ENCODE measurements at places on chromosomes 12 and 14. TPM values are rescaled to one million over a fixed set of nuclear protein-coding genes. Genes with fewer than 3 reads are reported as not detected.

GRCh38 chr12:47885012-47885501 is 19.7 kb downstream of the VDR start:
- H3K27ac ChIP-seq: peak overlapping the region; percentile 72
- H3K36me3 ChIP-seq: no peaks in the 10 kb centered on the region
- peak; percentile 62 for DNase-seq
- peak overlapping the region; percentile 17 for H3K4me3 ChIP-seq

DNA sequence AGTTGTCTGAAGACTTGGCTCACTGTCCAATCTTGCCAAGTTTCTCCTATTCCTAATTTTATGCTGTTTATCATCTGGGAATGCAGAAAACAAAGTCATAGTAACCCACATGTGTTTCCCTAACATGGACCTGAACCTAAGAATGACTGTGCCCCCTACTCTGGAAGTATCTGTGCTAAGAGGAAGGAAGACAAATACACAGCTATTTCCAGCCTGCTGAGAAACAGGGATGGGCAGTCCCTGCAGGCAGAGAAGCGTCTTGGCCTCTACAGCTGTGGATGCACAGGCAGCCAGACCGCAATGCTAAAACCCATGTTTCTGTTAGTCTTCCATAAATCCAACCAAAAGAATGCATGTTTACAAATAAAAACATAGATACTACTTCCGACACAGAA is 56.2 kb downstream of the DUSP16 start:
- H3K27ac ChIP-seq: peak overlapping the region; percentile 12
- H3K36me3 ChIP-seq: peaks cover 14% of the 10 kb centered on the region
- H3K27me3 ChIP-seq: no peaks in the 10 kb centered on the region
- no peak overlapping the region for H3K4me3 ChIP-seq

DNA sequence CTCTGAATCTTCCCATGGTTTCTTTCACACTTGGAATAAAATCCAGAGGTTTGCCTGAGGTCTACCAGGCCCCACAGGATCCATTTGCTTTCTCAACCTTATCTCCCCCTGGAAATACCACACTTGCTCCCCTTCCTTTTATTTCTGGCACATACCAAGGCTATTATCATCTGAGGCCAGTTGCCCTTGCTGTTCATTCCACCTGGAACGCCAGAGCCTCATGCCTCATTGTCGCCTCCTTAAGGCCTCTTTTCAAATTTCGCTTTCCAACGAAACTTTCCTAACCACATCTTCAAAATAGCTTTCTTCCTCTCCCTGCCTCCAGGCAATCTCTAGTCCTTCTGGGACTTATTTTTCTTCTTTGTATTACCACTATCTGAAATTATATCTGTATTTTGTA is 11.2 kb upstream of the LRIG3 start:
- DNase-seq: no peak
- H3K36me3 ChIP-seq: no peaks in the 10 kb centered on the region
- H3K27me3 ChIP-seq: no peaks in the 10 kb centered on the region
- H3K27ac ChIP-seq: no peak overlapping the region

GRCh38 chr14:100727086-100727872 is 587 bp downstream of the DLK1 start:
- peaks cover 31% of the 10 kb centered on the region for H3K27me3 ChIP-seq

CCDC197 gene
- not detected for total RNA-seq

All from activated CD4-positive, alpha-beta T cell treated with anti-CD3 and anti-CD28 coated beads, Interleukin-2, amount 10 ng/mL, durations not matched to agents 7 days and 5 days (primary cell).